ENCODE measurements at places on chromosomes 7 and 10.

- DNase-seq, result no peak
Observed at GRCh38 chr10:30502266-30503060, 68.5 kb downstream of the MAP3K8 start.

DNA sequence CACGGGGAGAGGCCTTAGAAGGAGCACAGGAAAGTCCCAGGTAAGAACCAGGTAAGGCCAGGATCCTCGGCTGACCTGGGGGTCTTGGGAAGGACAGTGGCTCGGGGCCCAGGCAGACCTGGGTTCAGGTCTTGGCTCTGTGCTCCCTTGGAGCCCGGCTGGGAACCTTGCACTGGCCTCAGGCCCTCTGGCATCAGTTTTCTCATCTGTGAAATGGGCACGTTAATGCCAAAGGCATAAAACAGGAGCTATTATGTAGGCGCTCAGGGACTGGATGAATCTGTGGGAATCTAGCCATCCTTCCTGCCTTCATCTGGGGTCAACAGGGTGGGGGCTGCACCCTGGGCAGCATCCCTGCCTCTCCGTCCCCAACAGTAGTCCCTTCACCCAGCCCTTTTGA is 8.3 kb upstream of the SLC29A4 start:
- DNase-seq, result no peak

GRCh38 chr7:152467225-152467624 is 31.4 kb upstream of the KMT2C start:
- no peak for DNase-seq

GRCh38 chr7:44936322-44936721 is 42.5 kb downstream of the MYO1G start:
- no peak for DNase-seq

GRCh38 chr7:142927085-142927745 is 6.3 kb downstream of the TRPV5 start:
- DNase-seq, result no peak

DNA sequence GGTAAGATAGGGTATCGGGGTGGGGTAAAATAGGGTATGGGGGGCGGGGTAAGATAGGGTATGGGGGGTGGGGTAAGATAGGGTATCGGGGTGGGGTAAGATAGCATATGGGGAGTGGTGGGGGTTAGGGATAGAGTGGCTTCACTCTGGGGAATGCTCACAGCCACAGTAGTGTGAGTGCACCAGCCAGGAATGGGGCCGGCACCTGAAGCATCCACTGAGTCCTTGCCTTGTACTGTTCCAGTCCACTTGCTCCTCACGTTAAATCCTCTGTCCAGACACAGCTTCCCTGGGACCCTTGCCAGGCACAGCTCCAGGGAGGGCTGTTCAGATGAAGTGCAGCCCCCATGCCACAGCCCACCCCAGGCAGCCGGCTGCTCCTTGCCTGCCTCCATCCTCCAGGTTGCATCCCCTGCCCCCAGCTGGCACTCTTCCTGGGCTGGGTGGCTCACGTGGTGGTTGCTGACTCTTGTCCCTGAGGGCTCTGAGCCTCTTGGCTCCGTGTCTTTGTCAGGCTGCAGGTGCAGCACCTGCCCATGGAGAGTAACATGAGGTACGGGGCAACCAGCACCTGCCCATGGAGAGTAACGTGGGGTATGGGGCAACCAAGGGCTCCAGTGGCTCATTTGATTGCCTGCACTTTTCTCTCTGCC is 268.4 kb downstream of the TCERG1L start:
- no peak for DNase-seq

DNA sequence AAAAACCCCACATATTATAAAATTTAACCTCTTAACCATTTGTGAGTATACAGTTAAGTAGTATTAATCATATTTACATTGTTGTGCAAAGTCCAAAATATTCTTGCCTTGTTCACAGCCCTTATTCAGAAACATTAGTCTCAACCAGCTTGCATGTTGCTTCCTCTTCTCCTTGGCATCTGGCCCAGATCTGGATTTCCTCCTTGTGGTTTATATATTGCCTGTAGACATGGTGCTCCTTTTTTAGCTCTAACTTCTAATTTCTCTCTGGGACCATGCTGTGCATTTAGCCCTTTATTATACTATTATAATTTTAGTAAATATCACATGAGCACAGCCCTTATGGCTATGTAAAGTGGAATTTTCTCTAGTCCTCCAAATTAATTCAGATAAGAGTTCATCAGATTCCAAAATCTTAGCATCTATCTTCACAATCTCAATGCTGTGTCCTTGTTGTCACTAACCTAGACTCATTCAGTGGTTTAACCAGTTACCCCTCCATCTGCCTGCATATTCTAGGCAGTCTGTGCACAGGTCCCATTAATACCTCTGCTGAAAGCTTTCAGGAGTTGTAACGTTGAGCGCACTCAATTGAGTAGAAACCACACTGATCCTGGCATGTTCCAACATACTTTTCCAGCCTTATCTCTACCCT is 7.9 kb downstream of the CPED1 start:
- no peak for DNase-seq

- DNase-seq, result no peak
Observed at GRCh38 chr7:19410106-19410505, 264.9 kb upstream of the FERD3L start.

DNA sequence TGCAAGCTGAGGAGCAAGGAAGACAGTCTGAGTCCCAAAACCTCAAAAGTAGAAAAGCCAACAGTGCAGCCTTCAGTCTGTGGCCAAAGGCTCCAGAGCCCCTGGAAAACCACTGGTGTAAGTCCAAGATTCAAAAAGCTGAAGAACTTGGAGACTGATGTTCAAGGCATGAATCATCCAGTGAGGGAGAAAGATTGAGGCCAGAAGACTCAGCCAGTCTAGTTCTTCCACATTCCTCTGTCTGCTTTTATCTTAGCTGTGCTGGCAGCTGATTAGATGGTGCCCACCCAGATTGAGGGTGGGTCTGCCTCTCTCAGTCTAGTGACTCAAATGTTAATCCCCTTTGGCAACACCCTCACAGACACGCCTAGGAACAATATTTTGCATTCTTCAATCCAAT is 20.1 kb upstream of the MDFIC start:
- DNase-seq, result no peak

All from stimulated activated CD4-positive, alpha-beta T cell treated with anti-CD3 and anti-CD28 coated beads, Interleukin-1b, Interleukin-23, amount 100 ng/mL, for 1 hour (primary cell).